ENCODE measurements at places on chromosomes 5 and 9. TPM values are rescaled to one million over a fixed set of nuclear protein-coding genes. Genes with fewer than 3 reads are reported as not detected.
A peak's percentile ranks its signal among the peaks of the same experiment; 100 is the strongest.

The NEUROG1 gene
- total RNA-seq: not detected

The MAP3K1 gene
- total RNA-seq: 55.1 TPM

The TMOD1 gene
- 5.2 TPM for total RNA-seq

The ATP6V1G1 gene
- 176 TPM for total RNA-seq

- DNase-seq: no peak
Observed at GRCh38 chr5:139132515-139132914, 65.7 kb downstream of the SIL1 start.

- no peak for DNase-seq
Observed at GRCh38 chr9:29290516-29290915, 1717.2 kb upstream of the C9orf72 start.

GRCh38 chr9:16626577-16627130 lies 243.8 kb downstream of the BNC2 start:
- DNase-seq: peak; percentile 84

DNA sequence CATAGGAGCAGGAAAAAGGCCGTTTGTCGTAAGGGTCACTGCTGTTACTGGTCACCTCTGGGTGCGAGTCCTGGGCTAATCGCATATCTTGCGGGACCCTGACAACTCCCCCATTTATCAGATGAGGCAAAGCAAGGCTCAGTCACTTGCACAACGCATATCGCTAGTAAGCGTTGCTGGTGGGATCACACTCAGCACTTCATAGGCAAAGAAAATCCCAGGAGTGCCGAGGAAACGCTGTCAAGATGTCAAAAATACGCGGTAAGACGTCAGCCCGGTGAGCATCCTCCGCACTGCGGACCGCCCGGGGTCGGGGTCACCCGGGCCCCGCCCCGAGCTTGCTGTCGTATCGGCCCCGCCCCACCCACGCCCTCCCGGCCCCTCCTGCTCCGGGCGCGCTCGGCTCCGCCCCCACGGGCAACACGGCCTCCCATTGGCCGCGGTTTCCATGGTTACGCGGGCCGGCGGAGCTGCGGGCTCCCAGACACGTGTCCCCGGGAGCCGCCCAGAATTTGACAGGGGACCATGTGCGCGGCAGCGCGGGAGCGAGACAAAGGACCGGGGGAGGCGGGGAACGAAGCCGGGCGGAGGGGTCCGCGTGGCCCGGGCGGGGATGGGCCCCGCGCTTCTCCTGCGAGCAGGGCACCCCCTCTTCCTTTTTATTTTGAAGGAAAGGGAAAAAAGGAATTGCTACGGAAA lies 80.2 kb upstream of the IER5L start:
- peak; percentile 87 for DNase-seq

GRCh38 chr5:33855396-33855795 lies 36.4 kb downstream of the ADAMTS12 start:
- DNase-seq: no peak

- DNase-seq: no peak
Observed at GRCh38 chr9:120603591-120603990, 23.6 kb upstream of the CDK5RAP2 start.

DNA sequence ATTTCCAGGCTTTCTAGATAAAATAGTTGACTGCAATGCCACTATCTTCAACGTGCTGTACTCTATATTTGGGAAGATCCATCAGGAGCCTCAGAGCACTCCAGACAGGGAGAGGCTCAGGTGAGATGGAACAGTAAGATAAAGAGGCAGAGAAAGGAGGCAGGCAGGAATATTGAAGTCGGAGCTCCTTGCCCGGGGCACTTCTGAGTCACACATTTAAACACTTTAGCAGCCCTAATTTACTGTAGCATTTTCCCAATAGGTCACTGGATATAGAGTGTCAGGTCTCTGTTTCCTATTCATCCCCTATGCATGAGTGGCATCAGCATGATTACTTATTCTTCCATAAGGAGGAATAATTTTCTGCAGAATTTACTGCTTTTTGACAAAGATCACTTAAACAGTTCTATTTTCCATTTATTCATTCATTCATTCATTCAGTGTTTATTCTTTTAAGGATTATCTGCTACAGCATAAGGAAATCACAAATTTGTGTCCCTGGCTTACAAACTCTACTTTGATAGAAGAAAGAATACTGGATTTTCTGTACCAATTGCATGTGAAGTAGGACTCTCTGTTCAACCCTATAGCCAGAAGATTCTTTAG lies 170.7 kb downstream of the MAPKAP1 start:
- DNase-seq: no peak
